ENCODE measurements at places on chromosomes 1 and 21. TPM values are rescaled to one million over a fixed set of nuclear protein-coding genes. Genes with fewer than 3 reads are reported as not detected.

GCSAML gene
- not detected for total RNA-seq

SVBP gene
- 39.5 TPM for total RNA-seq

SDC3 gene
- total RNA-seq = 76.5 TPM

FCRL4 gene
- total RNA-seq = not detected

GBP6 gene
- total RNA-seq = not detected

ITLN2 gene
- 15.8 TPM for total RNA-seq

IFI44L gene
- total RNA-seq = not detected

OLFML2B gene
- 1.6 TPM for total RNA-seq

LENEP gene
- total RNA-seq = 1.4 TPM

C4BPB gene
- total RNA-seq = not detected

AADACL3 gene
- total RNA-seq = 0.24 TPM

LRRC71 gene
- total RNA-seq = not detected

TMEM269 gene
- 0.66 TPM for total RNA-seq

NR5A2 gene
- 0.61 TPM for total RNA-seq

GPX7 gene
- 20.3 TPM for total RNA-seq

KRTAP21-2 gene
- total RNA-seq = not detected

HORMAD1 gene
- not detected for total RNA-seq

SHE gene
- 0.46 TPM for total RNA-seq

SLC44A3 gene
- total RNA-seq = 6.3 TPM

LIN28A gene
- total RNA-seq = 867 TPM

LYST gene
- 6.8 TPM for total RNA-seq

TIE1 gene
- total RNA-seq = 0.70 TPM

RGSL1 gene
- total RNA-seq = not detected

RAD54L gene
- 58.3 TPM for total RNA-seq

Measured in endodermal cell (in vitro differentiated cells).